ENCODE measurements at places on chromosomes 16 and 17.

DNA sequence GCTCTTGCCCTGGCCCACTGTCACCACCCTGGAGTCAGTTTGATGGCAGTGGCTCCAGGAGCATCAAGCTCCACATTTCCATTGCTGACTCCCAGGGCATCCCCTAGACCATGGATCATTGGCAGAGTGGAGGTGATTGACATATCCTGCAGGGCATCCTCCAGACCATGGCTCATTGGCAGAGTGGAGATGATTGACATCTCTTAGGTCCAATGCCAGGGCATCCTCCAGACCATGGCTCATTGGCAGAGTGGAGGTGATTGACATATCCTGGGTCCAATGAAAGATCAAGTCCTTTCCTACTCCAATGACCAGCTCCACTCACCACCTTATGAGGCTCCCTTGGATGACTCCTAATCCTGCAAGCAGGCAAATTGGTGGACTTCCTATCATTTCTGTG, 174.3 kb upstream of the NLRP1 start:
- DNase-seq: no peak

GRCh38 chr16:85637808-85638647, 24.9 kb downstream of the GSE1 start:
- DNase-seq: no peak

- no peak for DNase-seq
These were observed 16.5 kb upstream of the SPPL2C start for GRCh38 chr17:45828171-45828570.

- no peak for DNase-seq
These were observed 84.8 kb downstream of the CDYL2 start for GRCh38 chr16:80719573-80719972.

DNA sequence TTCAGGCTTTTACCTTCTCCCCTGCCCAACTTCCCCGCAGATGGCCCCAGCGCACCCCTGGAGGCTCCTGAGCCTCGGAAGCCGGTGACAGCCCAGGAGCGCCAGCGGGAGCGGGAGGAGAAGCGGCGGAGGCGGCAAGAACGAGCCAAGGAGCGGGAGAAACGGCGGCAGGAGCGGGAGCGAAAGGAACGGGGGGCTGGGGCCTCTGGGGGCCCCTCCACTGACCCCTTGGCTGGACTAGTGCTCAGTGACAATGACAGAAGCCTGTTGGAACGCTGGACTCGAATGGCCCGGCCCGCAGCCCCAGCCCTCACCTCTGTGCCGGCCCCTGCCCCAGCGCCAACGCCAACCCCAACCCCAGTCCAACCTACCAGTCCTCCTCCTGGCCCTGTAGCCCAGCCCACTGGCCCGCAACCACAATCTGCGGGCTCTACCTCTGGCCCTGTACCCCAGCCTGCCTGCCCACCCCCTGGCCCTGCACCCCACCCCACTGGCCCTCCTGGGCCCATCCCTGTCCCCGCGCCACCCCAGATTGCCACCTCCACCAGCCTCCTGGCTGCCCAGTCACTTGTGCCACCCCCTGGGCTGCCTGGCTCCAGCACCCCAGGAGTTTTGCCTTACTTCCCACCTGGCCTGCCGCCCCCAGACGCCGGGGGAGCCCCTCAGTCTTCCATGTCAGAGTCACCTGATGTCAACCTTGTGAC, 3.6 kb downstream of the MAPK7 start:
- no peak for DNase-seq

DNA sequence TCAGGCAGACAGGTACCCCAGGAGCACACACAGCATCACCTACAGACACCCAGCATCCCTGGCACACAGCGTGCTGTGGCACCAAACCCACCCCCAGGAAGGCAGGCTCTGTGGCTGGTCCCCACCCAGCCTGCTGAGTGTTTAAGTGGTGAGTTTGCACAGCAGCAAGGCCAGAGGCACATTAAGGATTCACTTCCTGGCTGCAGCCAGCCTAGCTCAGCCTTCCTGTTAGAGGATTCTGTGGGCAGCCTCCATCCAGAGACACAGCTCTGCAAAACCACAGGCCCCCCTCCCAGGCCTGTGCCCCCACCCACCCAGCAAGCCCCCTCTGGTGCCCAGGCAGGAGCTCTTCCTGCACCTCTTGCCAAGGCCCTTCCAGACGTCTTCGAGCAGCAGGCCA, 36.1 kb upstream of the PHB1 start:
- no peak for DNase-seq
